ENCODE measurements at places on chromosomes 11 and 22.

GRCh38 chr11:1233351-1234053, 10.6 kb downstream of the MUC5B start:
- no peak for DNase-seq

- no peak for DNase-seq
Observed at GRCh38 chr22:31086703-31087330, 5.7 kb downstream of the SMTN start.

DNA sequence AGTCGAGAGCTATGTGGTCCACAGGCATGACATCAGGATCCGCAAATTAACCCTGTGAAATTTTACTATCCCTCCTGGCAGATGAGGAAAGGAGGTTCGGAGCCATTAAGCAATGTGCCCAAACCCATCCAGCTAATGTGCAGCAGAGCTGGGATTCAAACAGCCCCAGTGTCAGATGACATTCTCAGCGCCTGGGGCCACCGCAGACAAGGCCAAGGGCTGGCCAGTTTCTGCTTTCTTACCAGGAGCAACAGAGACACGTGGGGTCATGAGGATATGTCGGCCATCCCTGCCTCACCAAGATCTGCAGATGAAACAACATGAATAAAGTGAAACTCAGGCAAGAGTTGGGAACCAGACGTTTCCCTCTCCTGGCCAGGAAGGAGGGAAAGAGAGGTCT, 110.2 kb downstream of the TENM4 start:
- DNase-seq = no peak

DNA sequence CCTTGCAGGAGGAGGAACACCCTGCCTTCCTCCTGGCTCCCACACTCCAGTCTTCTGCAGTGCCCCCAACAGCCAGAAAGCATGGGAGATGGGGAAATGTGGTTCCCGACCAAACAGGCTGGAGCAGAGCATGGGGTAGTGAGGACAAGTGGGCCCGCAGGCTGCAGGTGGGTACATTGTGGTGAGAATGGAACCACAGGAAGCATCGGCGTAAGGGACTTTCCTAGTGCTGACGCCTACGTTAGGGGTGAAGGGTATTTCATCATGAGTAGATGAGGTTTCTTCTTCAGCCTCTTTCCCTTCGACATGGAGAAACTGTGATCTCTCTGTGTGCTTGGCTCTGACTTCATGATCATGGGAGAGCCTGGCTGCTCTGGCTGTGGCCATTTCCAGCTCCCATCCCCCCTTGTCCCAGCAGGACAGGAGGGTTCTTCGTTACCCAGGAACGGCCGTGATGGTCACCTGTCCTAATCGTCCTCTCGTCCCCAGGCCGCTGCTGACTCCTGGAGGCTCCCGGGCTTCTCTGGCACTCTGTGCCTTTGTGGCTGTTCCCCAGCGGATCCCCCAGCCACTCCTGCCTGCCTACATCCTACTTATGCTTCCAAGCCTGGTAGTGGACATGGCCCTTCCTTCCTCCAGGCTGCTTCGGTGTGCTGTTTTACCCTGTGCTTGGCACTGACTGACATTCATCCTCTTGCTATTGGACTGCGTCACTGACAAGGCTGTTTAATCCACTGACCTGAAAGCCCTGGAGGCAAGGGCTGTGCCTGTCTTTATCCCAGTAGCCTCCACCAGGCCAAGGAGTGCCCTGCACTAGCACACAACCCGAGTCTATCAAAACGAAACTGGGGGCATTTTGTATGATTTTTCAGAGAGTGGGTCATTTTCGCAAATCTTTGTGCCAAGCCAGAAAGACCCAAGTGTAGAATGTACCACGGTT, 65.2 kb upstream of the CECR2 start:
- DNase-seq = no peak

DNA sequence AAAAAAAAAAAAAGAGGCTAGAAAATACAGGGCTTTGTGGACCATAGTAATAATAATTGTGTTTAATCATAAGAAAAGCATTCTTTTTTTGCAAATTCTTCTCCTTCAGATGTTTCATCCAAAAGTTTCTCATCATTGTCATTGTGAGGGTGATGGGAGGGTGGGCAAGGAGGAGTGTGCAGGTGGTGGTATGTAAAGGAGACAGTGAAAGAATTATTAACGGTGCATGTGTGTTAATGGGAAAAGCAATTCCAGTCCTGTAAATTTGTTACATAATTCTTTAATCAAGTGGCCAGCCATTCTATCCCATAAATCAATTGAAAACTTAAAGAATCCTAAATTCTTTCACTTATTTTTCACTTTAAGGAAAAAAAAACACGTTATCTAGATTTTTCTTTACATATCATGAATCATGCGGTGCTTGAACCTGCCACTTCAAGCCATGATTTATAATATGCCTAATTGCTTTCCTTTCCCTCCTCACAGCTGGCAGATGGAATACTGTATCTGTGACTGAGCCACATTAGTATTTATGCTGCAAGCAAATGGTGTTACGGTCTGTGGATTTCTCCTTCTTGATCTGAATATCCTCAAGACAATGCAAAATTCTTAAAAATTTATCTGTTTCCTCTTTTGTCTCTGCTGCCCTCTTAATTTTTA, 318.5 kb downstream of the JRKL start:
- no peak for DNase-seq

- DNase-seq = no peak
Observed at GRCh38 chr11:20407344-20407743, 19.8 kb downstream of the PRMT3 start.

GRCh38 chr11:47383071-47383470, 4.7 kb upstream of the SPI1 start:
- no peak for DNase-seq

GRCh38 chr11:35127619-35128018, 11.4 kb upstream of the CD44 start:
- DNase-seq = no peak
